ENCODE measurements at places on chromosomes 12 and 14.
A peak's percentile ranks its signal among the peaks of the same experiment; 100 is the strongest.

- peak; percentile 75 for DNase-seq
These were observed 4.5 kb downstream of the HOXC10 start for GRCh38 chr12:53989227-53990113.

- DNase-seq, result no peak
These were observed 24.7 kb downstream of the NGDN start for GRCh38 chr14:23494223-23494622.

DNA sequence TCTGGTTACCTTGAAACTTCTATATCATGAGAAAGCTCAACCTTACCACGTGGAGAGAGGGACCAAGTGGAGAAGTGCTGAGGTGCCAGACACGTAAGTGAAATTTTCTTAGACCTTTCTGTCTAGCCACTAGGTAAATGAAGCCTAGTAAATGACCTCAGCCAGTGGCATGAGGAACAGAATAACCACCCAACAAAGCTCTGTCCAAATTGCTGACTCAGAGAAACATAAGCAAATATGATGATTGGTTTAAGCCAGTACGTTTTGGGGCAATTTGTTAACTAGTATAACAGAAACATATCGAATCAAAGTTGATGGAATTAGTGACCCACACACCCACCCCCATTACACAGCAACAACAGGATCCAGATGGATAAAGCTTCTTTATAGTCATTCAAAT, 75.2 kb upstream of the MAX start:
- DNase-seq, result no peak

DNA sequence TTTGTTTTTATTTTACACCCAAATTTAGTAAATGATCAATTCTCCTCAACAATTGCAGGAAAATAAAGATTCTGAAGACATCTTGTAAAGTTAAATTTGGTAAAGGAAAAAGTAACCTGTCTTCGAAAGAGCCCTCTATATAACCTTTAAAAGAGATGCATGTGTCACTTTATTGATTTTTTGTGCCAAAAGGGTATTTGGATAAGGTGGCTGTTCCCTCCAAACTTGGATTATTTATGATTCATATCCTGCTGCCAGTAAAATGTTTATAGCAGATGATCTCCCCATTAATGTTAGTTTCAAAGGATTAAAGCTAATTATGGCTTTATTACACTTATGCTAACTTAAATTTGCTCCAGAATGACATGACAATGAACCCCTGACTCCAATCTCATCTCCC, 98.8 kb downstream of the DUSP6 start:
- DNase-seq, result no peak

DNA sequence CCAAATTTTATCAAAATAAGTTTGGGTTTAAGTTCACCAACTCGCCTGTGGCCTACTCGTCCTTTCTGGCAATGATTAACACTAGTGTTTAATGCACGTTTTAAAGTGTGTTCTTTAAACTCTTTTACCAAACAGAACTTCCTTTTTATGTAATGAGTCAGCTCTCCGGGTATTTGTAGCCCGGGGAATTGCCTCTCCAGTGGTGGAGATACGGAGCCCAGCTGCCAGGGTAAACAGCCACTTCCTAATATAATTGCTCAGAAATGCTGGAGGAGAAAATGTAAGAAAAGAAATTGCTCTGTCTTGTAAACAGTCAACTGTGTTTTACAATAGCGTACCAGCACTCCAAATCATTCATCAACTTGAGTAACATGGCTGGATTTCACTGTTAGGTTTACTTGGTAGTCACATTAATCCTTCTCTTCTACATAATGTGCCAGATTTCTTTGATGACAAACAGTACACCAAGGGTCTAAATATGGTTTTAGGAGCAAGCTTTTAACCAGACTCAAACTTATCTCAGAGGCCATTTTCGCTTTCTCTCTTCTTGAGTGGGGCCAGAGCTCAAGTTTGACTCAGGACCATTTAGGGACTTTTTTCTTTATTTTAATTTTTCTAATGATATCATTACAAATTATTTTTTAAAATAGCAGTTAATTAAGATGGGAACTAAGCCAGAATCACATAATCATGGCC, 101.2 kb upstream of the SLC38A2 start:
- DNase-seq, result peak; percentile 63

DNA sequence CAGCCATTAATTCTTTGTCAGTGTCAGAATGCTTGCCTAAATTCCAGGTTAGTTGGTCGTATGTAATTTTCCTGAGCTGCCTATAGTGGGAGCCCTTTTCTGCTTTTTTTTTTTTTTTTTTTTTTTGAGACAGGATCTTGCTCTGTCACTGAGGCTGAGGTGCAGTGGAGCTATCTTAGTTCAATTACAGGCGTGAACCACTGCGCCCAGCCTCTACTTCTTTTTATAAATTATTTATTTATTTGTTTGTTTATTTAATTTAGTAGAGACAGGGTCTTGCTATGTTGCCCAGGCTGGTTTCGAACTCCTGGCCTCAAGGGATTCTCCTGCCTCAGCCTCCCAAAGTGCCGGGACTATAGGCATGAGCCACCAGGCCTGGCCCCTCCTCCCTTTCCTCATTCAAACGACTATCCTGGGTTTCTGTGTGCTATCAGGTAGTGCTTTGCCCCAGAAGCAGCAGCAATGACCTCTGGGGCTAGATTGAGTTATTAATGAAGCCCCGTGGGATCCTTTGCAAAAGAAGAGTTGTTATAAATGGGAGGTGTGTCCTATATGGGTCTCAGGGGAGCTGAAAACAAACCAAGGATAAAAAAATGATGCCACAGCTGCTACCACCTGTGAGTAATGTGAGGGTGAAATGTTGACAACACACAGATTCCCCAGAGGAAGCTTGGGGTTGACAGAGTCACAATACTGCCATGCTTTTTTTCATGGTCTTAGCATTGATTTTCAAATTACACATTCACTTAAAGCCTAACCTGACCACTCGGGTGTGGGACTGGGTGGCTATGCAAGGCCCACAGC, 34.6 kb upstream of the NFKBIA start:
- peak; percentile 52 for DNase-seq

DNA sequence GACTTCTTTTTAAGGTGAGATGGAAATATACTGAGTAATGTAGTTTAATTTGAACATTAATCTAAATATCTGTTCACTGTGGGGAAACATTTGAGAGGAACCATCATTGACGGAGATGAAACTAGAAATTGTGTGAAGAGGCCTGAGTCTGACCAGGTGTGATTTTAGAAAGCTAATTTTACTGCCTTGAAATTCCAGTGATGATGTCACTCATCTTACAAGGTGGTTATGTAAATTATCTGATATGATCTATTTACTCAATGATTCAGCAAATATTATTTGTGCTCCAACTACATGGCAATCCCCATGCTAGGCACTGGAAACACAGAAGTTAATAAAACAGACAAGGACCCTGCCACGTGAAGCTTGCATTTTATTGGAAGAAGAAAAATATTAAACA, 435.7 kb upstream of the DCN start:
- no peak for DNase-seq

DNA sequence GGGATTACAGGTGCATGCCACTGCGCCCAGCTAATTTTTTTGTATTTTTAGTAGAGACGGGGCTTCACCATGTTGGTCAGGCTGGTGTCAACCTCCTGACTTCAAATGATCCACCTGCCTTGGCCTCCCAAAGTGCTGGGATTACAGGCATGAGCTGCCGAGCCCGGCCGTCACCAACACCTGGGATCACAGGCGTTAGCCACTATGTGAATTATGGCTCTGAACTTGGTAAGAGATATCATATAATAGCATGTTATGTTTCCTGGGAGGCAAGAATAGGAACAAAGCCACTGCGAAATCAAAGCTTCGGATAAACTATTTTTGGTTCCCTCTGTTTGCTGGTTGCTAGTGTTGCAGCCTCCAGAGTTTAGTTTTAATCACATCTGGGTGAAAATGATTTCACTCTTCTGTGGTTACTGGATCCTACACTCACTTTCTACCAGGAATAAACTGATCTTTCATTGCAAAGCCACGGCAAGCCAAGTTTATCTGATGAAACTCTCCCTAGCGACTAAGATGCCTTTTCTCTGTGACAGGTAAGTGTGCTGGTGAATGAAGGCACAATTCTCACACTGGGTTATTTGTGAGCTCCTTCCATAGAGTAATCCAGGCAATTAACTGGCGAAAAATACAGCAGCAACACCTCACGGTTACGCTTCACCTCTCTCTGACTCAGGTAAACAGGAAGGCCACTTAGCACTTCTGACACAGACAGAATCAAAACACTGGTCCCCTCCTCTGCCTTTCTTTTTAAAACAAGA, 16.7 kb downstream of the SNRNP35 start:
- DNase-seq, result no peak

All from hematopoietic multipotent progenitor cell treated with erythropoietin and hydrocortisone succinate and interleukin-3 and kit ligand, for 6 days (in vitro differentiated cells).